WTC11 (cell line): ENCODE measurements at places on chromosomes 1 and 21.

GRCh38 chr21:23247334-23247733 lies 2249.1 kb downstream of the NCAM2 start:
- no peak for DNase-seq

DNA sequence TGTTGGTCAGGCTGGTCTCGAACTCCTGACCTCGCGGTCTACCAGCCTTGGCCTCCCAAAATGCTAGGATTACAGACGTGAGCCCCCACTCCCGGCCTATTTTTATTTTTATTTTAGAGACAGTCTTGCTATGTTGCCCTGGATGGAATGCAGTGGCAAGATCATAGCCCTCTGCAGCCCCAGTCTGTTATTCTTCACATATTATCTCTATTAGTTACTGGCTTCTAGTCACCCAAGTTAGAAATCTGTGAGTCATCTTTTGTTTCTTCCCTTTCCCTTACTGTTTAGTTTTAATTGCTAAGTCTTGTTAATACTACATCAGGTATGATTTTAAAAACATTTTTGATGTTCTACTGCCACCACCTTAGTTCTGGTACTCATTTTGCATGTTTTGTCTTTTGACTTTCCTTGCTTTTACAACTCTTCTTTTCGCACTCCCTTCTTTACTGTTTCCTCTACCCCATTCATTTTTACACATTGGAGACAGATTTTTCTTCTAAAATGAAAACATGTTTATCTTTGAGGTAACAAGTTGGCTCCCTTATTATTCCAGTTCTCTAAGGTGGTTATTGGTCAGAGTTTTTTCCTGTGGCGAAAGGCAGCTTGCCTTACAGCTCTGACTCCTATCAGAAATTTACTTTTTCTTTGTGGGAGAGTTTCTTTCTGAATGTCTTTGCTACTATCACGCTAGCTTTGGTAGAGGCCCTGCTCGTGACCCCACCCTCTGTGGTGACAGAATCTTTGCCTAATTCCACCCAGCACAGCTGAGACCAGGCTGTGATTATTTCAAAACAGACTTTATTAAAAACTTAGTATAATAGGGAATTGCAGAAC lies 19.5 kb downstream of the ZMYM4 start:
- no peak for DNase-seq

DNA sequence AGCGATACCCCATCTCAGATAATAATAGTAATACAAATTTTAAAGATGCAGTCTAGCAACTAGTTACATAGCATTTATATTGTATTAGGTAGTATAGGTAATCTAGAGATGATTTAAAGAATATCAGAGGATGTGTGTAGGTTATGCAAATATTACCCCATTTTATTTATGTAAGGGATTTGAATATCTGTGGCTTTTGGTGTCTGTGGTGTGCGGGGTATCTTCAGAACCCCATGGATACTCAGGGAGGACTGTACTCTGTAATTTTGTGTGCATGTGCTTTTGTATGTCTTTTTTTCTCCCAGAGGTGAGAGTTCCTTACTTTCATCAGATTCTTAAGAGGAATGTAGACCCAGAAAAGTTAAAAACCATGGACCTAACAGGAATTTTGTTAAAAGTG lies 12.8 kb downstream of the RNF2 start:
- DNase-seq = no peak

DNA sequence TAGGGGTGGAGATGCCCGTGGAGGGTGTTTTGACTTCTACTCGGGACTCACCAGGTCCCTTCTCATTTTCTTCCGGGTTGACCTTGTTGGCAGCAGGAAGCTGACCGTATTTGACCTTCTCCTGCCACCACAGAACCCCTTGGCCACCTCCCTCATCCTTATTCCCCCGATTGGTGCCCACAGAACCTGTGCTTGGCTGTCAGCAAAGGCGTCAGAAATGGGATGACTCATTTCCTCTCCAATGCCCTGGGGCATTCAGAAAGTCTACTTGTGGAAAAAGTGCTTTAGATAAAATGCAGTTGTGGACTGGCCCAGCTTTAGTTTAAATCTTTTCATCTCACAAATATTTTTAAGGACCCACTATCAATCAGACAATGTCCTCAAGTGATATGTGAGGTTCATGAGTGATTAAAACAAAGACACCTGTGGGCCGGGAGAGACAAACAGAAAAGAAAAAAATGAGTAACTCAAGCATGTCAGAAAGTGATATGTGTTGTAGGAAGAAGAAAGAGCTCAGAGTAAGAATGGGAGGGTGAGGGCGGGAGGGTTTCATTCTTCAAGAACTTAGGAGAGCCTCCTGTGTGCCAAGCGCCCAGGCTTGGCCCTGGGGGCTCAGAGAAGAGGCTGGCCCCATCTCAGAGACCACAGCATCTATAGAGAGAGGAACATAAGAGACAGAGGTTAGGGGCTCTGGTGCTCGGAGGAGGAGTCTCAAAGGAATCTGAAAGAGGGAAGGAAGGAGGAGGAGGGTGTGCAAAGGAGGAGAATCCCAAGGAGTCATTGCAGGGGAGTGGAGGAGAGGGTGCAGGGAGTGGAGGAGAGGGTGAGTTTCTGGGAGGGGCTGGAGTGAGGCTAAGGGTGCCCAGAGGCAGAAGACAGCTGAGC lies 221.6 kb upstream of the VAMP3 start:
- DNase-seq = no peak

DNA sequence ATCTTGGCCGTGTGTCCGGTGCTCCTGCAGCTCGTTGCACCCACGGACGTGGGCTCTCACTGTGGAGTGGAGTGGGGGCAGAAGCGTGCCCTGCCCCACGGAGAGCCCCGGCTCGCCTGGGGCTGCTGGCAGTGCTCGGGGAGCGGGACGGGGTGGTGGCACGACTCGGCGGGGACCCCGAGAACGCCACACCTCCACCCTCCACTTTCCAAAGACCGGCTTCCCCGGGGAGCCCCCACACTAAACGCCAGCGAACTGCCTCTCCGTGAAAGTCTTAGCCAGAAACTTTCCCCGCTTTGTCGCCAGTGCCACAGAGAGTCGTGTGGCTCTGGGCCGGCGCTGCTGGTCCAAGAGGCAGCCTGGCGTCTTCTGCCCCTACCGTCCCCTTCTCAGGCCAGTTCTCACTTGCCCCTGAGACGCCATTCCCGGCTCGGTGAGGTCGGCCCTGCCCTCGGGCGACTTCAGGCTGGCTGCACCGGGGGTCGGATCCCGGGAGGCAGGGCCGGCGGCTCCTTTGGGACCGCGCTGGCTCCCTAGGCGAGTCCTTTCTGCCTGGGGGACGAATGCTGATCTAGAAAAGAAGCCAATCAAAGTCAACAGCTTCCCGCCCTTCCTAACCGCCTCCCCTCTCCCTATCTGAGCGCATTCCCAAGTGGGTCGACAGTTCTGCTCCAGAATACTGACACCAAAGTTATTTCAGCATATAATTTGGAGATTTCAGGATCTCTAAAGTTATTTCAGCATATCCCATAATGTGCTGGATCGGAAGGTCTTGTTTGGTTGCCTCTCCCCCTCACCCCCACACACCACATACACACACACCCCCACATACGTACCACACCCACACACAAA lies 2.6 kb upstream of the SAMD13 start:
- peak; percentile 58 for DNase-seq

GRCh38 chr1:71956613-71957285 lies 325.6 kb downstream of the NEGR1 start:
- no peak for DNase-seq

DNA sequence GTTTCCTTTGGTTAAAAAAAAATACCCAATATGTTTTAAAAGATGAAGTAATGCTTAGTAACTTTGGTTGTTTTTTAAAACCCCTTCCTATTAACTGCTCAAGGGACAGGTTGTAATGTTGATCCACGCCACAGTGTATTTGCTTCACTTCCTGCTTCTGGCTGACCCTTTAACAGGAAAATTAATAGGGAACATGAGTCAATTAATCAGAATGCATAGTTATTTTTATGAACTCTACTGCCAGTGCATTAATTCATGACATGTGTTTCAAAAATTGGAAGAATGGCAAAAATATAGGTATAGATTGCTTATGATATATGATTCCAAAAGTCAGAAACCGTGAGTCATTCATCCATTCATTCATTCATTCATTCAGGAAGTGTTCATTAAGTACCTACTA lies 204.8 kb downstream of the SETD4 start:
- no peak for DNase-seq

- DNase-seq = no peak
Observed at GRCh38 chr21:32112195-32112594, 166.7 kb downstream of the MIS18A start.

GRCh38 chr1:112701227-112702066 lies 5.5 kb downstream of the RHOC start:
- no peak for DNase-seq

- no peak for DNase-seq
Observed at GRCh38 chr1:150596976-150597375, 17.6 kb upstream of the MCL1 start.

GRCh38 chr1:89605692-89606091 lies 27.2 kb upstream of the LRRC8C start:
- DNase-seq = no peak

DNA sequence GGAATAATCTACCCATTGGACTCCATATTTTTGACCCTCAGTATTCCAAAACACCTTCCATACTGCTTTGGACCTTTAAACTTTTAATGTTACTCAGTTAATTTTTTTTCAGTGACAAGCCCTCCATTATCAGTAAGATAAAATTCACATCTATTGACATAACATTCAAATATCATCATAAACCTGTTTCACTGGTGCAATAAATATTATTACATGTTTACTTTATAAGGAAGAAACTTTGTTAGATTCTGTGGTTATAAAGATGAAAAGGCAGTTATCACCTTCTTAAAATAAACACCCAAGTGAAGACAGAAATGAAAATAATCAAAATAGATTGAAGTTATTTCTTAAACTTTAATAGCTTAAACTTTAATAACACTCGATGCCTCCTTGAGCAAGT lies 758.5 kb upstream of the ADGRL2 start:
- DNase-seq = no peak

DNA sequence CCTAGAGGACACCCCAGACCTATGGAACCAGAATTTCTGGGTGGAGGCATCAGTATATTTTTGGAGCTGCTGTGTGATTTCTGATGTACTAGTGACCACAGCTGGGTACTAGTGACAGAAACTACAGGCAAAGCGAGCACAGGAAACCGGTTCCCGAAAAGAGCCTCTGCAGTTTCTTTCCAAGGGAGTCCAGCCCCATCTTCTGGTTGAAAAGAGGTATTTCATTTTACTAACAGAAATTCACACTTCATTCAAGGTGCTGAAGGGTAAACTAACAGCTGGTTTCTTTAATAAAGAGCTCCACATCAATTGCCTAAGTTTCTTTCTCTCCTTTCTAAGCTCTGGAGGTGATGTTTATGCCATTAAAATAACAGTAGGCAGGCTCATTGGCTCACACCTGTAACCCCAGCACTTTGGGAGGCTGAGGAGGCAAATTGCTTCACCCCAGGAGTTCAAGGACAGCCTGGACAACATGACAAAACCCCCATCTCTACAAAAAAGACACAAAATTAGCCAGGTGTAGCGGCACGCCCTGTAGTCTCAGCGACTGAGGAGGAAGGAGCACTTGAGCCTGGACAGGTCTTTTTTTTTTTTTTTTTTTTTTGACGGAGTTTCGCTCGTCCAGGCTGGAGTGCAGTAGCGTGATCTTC lies 22.0 kb downstream of the THAP3 start:
- peak; percentile 27 for DNase-seq

- DNase-seq = no peak
Observed at GRCh38 chr1:232445361-232446106, 184.4 kb downstream of the SIPA1L2 start.

- peak; percentile 46 for DNase-seq
Observed at GRCh38 chr1:170666541-170667254, 2.8 kb downstream of the PRRX1 start.

DNA sequence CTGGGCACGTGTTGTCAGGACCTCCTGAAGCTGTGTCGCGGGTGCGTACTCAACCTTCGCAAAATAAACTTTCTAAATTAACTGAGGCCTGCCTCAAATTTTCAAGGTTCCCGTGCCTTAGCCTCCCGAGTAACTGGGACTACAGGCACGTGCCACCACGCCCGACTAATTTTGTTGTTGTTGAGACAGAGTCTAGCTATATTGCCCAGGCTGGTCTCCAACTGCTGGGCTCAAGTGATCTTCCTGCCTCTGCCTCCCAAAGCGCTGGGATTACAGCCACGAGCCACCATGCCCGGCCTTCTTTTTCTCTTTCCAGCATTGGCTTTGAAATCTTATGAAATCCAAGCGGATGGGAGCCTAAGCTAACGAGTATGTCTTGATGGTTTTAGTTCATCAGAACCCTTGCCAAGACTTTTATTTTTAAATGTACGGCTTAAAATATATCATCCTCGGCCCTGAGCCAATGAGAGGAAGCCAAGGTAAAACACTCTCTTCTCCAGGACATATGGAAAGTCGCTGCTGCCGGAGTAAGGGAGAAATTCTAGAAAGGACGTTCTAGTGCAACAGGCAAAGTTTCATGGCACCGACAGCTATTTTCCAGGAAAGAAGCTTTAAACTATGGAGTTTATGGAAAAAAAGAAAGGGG lies 12.7 kb upstream of the ERVH48-1 start:
- DNase-seq = no peak

DNA sequence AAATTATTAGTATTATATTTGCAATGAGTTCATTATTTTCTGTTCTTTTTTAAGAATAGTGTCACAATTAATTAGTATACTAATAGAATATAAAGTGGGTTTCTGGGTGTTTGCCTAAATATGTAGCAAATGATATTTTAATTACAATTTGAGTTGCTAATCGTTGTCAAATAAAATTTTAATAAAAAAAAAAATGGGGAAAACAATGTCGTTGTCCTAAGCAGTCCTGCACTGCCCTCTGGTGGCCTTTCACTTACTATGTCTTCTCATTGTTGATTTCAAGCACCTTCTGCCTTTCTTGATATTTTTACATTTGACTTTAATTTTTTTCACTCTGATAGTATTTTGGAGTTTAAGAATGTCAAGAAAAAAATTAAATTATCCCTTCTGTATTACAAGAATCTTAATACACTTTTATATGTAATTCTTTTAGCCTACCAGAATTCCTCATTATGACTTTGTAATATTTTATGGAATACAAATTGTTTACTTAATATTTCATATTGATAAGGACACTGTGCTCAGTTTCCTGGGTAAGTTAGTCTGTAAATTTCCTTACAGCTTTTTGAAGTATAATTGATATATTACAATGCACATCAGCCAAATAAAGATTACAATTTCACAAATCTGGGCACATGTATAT lies 104.5 kb upstream of the FMN2 start:
- DNase-seq = peak; percentile 36

DNA sequence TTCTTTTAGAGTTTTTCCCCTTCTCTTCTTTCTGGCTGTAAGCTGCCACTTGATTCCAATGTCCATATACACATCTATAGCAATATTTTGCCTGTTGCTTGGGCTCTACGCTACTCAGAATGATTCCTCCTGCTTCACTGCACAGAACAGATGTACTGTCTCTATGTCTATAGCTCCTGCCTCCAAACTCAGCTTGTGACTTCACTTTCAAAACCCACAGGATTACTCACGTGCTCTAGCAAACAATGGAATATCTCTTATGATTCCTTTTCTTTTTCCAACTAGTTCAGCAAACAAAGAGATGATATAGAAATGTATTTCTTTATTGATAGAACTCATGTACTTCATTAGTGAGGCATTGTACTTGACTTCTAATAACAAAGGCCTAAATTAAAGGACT lies 80.5 kb upstream of the SOX13 start:
- no peak for DNase-seq

- no peak for DNase-seq
Observed at GRCh38 chr21:44448651-44449131, 6.6 kb upstream of the LRRC3 start.
